ENCODE measurements at places on chromosomes 4 and X.
A peak's percentile ranks its signal among the peaks of the same experiment; 100 is the strongest.

DNA sequence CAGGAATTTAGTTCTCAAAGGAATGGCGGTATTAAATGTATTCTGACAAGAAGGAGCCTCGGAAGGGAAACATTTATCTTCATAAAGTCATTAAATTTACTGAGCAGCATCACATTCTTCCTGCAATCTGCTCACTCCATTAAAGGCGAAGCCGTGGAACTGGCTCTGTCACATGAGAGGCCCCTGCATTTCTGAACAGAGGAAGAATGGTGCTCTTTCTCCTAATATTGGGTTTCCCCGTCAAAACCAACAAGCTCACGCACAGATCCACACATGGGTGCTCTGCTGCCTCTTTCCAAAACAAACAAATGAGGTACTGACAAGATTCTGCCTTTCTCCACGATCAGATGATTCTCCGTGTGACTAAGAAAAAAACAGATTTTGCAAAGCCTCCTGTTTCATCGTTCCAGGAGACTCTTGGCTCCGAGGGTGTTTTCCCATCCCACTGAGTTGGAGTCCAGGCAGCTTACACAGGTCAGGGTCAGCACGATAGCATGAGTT lies 191.2 kb downstream of the IDS start:
- DNase-seq = peak; percentile 43

- DNase-seq = no peak
Observed at GRCh38 chr4:152763796-152764195, 15.7 kb downstream of the TIGD4 start.

GRCh38 chr4:73520821-73521220 lies 39.3 kb downstream of the AFM start:
- peak; percentile 91 for DNase-seq

GRCh38 chr4:101689220-101689619 lies 101.3 kb upstream of the BANK1 start:
- no peak for DNase-seq

DNA sequence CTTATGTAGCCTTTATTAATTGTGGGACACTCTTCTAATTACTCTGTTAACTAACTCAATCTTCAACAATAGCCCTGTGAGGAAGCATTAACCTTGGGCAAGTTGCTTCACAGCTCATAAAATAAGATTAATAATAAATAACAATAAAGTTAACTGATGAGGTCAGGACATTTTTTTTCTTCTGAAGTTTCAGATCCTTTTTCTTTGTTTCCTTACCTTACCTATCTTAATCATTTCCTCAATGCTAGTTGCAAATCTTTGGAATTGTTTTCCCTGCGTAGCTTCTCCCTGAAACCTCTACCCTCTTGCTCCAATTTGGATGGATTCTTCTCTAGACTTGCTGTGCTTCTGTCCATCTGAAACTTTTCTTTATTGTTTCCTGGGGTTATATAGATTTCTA lies 17.5 kb upstream of the PLAC8 start:
- no peak for DNase-seq

GRCh38 chr4:20042769-20043168 lies 208.9 kb upstream of the SLIT2 start:
- no peak for DNase-seq

- DNase-seq = no peak
Observed at GRCh38 chr4:5919044-5919443, 26.2 kb upstream of the CRMP1 start.

GRCh38 chr4:78001531-78001930 lies 55.6 kb upstream of the FRAS1 start:
- DNase-seq = no peak

DNA sequence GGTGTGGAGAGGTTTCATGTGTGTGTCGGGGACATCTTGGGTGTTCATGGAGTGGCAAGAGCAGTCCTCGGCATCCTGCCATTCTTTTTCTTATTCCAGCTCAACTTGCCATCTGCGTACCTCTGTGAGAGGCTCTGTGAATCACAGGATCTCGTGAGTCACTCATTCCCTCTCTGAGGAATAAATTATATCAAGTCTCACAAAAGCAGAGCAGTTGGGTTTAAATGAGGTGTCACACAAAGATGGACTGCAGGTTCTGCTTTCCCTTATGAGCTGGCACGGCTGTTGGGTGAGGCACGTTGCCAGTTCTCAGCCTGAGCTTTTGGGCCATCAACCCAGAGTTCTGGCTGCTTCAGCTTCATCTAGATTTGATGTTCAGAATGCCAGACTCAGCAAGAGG lies 6.8 kb upstream of the OCIAD2 start:
- DNase-seq = peak; percentile 88

DNA sequence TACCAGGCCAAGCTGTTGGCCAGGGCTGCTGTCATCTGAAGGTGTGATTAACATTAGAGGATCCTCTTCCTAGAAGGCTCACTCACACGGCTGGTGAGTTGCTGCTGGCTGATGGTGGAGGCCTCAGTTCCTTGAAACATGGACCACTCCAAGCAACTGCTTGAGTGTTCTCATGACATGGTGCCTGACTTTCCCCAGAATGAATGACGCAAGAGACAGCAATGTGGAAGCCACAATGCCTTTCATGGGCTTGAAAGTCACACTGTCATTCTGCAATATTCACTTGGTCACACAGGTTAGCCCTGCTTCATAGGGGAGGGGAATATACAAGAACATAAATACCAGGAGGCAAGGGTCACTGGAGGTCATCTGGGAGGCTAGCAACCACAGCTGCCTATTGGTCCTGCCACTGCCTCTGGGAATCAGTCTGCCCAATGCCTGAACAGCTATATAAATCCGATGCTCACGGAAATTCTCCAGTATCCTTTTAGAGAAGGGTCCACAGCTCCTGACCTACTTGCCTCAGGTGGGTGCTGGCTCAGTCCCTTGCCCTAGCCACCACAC lies 97.1 kb upstream of the MAML3 start:
- peak; percentile 36 for DNase-seq

GRCh38 chr4:5753766-5754528 lies 42.9 kb downstream of the EVC start:
- DNase-seq = peak; percentile 79

DNA sequence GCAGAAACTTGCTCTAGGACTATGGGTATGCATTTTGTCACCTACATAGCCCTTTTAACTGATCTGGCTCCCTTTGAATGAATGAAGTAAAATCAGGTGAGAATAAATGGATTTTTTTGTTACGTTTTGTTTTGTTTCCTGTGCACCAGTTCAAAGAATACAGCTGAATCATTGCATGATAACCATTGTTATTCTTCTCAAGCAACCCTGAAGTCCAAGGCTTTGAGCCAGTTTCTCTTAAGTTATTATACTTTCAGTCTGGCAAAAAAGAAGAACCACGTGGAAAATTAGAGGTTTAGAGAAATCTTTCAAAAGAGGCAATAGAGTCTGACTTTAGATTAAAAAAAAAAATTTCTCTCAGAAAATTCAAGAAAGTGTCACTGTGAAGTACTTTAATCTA lies 398.6 kb upstream of the TECRL start:
- DNase-seq = no peak

DNA sequence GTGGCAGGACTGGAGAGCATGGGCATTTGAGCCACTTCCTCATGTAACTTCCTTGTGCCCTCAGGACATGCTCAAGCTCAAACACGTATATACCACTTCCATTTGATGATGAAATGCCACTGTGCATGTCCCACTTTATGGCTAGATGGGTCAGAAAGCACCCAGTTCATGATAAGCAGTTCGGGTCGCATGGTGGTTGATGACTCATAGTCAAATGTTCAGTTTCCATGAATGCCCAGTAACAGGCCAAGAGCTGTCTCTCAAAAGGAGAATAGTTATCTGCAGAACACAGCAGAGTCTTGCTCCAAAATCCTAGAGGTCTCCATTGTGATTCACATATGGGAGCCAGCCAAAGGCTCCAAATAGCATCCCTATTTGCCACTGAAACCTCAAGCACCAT lies 48.9 kb upstream of the SPIN3 start:
- no peak for DNase-seq

GRCh38 chr4:54095110-54095825 lies 4.7 kb upstream of the GSX2 start:
- DNase-seq = no peak

GRCh38 chr4:52853351-52853750 lies 8.8 kb upstream of the RASL11B start:
- peak; percentile 93 for DNase-seq

GRCh38 chr4:38138363-38138762 lies 178.2 kb downstream of the PTTG2 start:
- no peak for DNase-seq

DNA sequence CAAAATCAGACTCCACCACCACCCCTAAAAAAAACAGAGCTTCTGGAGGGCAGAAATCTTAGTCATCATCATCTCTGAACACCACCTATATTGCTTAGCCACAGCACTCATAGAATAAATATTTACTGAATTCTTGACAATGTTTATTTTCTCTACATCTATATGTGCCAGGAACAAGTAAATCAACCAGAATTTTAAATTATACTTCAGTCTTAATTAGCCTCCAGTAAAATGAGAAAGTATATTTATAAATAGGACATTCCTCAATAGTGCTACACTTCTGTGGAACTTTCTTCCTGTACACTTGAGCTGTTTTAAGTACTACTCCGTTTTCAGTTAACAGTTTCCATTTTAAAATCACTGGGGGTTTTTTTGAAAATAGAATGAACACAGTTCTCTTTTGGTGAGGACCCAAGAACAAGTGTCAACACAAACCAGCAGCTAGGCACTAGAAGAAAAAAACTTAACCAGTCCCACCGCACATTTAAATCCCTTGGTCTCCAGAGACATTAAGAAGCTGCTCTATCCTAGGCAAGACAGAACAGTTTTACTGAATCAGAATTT lies 25.5 kb downstream of the SMIM14 start:
- DNase-seq = peak; percentile 45

DNA sequence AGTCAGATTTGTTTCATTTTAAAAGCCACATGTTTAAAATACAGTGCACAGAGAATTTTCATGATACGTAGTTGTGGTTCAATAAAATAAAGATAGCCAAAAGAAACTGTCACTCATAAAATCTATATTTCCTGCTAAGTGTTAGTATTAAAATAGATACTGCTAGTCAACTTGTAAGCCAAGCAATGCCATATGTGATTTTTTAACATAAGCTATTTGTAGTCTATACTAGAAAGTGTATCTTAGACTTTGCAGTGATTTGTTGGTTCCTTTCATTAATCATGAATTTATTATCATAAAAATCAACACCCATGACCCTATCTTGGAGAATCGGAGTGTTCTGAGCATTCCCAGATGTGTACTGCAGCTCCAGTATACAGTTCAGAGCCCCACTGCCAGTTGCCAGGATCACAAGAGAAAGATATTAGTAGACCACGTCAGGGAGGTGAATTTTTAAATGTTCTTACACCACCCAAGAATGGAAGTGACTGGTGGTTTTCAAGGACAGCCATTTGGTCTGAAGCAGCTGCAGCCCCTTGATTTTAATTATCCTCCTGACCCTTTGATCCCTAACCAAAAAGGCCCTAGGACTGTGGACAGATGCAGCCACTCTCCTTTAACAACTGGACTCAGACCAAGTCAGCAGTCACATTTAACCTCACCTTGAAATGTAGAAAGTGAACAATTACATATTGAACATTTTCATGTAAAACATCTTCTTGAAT lies 163.1 kb downstream of the PALLD start:
- DNase-seq = no peak

DNA sequence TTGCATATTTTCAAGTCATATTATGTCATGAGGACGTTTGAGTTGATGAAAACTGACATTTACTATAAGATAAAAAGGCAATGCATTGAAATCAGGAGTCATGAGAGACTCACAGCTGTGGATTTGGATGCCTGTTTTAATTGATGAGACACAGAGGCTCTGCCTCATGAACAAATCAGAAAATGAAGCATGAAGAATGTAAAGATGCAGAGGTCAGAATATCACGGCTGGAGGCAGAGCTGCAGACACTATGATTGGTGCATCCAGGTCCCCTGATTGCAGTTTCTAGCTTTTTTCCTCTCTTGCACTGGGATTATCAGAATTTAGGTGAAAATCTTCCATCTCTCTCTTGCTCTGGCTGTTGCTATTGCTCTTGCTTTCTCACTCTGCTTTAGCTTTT lies 74.7 kb downstream of the FAM47B start:
- DNase-seq = no peak

GRCh38 chr4:71231129-71232055 lies 107.4 kb upstream of the SLC4A4 start:
- peak; percentile 68 for DNase-seq

- DNase-seq = peak; percentile 37
Observed at GRCh38 chr4:20019310-20020015, 232.2 kb upstream of the SLIT2 start.

GRCh38 chrX:155127940-155128339 lies 56.6 kb downstream of the BRCC3 start:
- no peak for DNase-seq

- no peak for DNase-seq
Observed at GRCh38 chrX:100944601-100945000, 15.9 kb upstream of the XKRX start.

DNA sequence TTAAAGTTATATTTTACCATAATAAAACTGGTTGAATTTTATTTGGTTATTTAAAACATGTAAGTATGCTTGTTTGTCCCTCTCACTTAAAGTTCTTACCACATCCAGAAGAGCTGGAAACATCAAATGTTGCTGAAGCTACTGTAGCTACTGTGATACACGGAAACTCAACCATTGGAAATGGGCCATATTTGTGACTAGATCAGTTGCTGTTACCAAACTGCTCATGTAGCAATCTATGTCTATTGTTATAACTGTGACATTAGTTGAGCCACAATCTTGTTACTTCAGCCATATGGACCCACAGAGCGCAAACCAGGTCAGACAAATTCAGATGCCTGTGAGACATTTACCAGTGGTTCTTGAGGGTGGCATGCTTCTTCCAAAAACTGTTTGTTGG lies 41.6 kb downstream of the NDNF start:
- DNase-seq = no peak

- DNase-seq = no peak
Observed at GRCh38 chr4:68719075-68719473, 48.6 kb upstream of the UGT2B15 start.

DNA sequence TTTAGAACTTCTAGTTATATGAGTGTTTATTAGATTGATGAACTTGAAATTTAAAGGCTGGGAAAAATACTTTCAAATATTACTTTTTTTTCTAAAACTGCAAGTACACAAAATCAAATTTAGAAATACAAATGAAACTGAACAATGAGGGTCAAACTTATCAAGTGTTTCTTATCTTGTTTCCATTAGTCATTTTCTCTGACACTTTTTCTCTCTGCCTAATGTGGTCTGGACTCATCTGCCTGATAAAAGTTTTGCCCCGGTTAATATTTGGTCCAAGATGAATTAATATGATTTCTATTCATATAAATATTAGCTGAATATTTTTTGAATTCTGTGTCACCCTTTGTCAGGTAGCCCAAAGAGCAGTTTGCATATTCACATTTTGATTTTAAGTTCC lies 8.7 kb upstream of the HPGDS start:
- no peak for DNase-seq

All from fibroblast of skin of right biceps (primary cell).